NCI-H146 (cell line): ENCODE measurements at places on chromosomes 1 and 21.

- DNase-seq, result no peak
Measured at GRCh38 chr1:101520302-101520701, 283.5 kb downstream of the S1PR1 start.

DNA sequence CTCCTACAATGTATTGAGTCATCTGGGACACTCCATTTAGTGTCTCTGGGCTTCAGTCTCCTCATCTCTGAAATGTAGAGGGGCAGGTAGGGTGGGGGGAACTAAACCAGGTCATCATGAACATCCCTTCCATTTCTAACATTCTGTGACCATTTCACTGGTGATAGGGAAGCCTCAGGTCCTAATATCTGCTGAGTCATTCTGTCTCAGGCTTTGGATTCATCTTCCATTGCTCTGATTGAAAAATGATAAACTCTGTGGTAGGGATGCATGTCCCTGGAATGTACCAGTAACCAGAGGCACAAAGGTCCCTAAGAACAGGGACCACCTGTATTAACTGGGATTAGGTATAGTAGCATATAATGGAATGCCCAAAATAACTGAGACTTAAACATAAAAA lies 36.2 kb upstream of the LRRC52 start:
- DNase-seq, result no peak

GRCh38 chr1:226653311-226653921 lies 85.7 kb downstream of the ITPKB start:
- DNase-seq, result no peak

DNA sequence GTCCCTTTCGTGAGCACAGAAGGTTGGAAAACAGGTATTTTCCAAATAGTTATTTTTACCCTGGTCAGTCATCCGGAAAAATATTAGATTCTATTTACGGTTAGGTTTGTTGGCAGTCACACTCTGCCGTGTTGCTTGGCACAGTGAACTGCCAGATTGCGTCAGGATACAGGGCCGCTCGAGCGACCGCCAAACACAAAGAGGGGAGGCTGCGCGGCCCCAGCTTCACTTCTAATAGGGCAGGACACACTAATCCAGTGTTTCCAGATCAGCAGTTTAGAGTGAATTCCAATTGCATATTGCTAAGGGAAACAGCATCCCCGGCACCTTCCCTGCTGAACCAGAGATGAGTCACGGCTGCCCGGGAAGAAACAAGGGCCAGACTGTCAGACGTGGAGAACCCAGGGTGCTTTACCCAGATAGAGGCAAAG lies 22.9 kb downstream of the UMODL1 start:
- DNase-seq, result no peak

GRCh38 chr1:36366091-36366661 lies 19.5 kb downstream of the STK40 start:
- DNase-seq, result no peak

- no peak for DNase-seq
Measured at GRCh38 chr1:66312271-66312990, 221.5 kb upstream of the SGIP1 start.

GRCh38 chr1:207020709-207021107 lies 11.8 kb downstream of the C1orf116 start:
- DNase-seq, result no peak

GRCh38 chr1:116855773-116856201 lies 53.9 kb upstream of the PTGFRN start:
- peak; percentile 71 for DNase-seq

DNA sequence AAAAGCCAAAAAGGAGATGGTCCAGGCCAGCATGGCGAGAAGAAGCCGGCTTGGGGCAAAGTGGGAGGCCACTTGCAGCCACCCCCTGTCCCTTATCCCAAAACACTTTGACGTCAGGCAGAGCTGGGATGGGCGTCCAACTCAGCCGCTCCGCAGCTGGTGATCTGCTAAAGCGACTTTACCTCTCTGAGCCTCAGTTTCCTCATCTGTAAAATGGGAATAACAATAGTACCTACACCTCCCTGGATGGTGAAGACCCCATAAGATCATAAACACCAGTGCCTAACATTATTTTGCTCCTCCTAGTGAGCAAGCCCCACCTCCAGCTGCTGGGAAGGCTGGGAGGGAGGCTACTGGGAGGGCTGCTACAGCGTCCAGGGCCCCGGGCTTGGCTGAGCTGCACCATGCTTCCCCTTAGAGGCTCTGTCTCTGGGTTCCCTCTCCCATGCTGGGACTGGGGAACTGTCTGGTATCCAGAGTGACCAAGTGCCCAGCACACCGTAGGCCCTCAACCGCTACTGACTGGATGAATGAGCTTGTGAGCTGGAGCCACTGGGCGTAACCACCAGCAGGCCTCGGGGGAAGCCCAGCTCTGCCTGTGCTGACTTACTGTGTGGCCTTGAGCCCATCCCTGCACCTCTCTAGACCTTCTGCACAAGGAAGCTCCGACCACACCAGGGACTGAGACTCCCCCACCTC lies 18.3 kb downstream of the IFFO2 start:
- DNase-seq, result no peak

DNA sequence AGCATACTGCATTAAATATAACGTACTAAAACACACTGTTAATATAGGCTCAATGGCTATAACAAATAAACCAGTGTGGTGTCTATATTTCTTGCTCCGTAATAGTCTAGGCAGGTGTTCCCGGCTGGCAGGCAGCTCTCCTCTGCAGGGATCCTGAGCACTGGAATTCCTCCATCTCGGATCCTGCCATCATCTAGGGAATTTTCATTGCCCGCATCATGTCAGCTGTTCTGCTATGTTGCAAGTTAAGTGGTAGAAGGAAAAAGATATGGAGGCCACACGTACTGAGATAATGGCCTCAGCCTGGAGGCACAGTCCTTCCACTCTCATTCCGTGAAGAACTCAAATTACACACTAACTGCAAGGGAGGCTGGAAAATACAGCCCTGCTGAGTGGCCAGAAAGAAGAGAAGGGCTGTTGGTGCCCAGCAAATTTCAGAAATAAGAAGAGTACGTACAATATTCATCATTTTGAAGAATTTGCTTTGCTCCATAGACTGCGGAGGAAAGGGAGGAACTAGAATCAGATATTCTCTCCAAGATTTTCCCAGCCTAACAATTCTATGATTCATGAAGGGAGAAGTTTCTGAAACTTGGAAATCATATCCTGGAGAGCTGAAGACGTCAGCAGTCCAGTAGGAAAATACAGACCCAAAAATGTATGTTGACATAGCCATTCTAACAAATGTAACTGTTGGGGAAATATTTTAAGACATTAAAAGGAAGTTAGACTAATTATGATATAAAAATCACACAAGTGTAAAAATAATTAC lies 263.3 kb downstream of the MRPL39 start:
- DNase-seq, result no peak

DNA sequence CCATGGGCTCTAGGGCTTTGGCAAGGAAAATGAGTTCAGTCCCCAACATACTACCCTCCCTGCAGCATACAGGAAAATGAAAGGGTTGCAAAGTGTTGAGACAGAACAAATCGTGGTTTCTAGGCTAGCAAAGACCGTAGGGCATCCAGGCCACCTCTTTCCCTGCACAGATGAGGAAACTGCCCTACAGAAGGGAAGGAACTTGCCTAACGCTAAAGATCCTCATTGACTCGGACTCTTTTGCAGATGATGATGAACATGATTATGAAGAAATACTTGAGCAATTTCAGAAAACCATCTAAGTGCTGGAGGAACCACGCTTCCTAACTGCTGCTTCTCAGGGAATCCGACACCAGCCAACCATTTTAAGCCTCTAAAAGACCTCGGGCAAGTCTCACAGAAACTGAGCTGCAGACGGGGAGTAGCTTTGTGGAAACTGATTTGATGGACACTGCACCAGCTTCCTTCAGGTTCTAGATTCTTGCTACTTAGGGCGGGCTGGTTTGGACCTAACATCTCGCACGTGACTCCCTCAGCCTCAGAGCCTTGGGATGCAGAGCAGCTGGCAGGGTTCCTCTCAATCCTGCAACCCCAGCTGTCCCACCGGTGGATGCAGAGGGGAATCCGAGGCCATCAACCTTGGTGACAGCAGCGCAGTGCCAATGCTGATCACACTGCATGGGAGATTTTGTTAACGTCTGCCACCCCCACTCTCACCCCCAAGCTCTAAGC lies 13.4 kb downstream of the THEMIS2 start:
- no peak for DNase-seq

GRCh38 chr1:45787905-45788304 lies 15.5 kb upstream of the MAST2 start:
- DNase-seq, result no peak

DNA sequence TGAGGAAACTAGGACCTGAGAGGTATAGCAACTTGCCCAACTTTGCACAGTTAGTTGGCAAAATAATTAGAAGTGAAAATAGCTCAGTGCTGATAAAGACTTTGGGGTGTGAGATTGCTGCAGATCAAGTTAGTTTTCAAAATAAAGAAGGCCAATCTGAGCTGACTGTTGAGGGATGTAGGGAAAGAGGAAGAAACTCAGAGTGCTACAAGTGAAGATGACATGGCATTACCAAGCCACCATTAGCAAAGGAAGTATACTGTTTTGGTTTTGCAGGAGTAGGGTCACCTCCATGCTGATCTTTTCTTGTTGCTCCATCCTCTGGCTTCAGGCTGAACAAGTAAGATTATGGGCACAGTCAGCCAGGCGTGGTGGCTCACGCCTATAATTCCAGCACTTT lies 78.7 kb upstream of the ADAM30 start:
- no peak for DNase-seq

DNA sequence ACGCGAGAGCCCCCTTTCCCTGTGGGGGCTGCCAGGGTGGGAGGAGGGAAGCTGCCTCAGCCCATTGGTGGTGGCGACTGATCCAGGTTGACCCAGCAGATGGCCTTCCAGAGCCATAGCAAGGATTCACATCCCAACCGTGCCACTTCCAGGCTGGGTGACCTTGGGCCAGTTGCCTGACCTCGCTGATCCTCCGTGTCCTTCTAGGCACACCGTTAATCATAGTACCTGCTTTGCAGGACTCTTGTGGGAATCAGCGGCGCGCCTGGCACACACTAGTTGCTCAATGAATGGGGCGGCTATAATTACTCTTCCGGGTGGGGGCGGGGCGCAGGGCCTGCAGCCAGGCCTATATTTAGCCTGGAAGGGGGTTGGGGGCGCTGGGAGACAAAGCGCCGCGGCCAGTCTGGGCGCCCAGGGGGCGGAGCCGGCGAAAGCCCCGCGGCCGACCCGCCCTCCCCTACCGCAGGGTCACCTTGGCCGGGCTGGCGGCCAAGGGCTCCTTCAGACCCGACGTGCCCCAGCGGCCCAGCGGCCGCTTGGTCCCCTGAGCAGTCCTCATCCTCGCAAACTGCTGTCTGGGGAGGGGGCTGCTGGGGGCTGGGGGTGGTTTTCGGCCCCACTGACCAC lies 5.1 kb downstream of the HSPB7 start:
- peak; percentile 67 for DNase-seq

DNA sequence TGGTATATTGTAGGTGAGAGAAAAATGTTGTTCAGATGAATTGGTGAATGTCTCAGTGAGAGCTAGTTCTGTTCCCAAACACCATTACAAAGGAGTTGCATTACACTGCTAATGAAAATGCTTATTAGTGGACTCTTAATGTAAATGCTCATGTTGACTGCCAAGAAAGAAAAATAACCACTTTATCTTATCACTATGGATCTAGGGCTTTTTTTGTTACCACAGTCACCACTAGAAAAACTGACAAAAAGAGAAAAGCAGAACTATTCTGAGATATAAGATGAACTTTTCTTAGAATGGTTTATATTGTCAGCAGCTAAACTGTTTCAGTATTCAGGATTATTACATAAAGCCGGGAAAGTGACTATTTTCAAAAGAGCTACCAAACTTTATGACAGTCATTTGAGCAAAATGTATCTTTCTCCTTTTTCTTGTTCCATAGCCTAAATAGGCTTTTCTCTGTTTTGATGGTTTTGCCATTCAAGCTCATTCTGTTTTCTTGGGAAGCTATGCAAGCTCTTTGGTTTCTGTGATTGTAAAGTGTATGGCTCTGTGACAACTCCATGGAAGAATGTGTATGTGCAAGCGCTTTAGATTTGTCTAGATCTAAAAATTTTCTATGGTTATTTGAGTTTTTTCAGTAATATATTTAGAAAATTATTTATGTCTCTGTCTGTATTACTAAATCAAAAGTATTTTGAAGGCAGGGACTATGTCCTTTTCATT lies 64.2 kb upstream of the DPH5 start:
- no peak for DNase-seq

DNA sequence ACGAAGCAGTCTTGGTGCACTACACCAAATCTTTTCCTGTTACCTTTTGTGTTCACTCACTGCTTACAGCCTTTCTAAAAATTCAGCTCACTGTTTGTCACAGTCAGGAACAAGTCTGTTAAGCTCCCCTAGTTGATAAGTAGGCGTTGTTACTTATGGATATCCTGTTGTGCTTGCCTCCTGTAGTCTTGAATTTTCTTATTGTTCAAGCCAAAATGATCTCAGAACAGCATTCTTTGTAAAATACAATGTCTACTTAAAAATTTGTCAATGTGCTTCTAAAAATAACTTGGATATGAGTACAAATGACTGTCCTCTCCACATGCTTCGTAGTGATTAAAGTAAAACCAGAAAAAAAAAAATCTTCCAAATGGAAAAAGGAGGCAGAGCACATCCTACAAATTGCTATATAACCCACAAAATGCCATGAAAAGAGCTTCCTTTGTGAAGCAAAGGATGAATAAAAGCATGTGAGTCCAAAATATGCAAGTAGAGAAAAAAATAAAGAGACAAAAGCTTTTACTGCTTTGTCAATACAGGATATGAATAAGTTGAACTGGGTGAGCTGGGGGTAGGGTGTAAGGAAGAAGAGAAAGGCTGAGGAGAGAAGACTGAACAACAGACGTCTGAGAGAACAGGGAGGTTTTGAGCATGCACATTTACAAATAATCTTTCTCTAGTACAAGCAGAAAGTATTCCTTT lies 228.9 kb upstream of the ADGRL4 start:
- peak; percentile 5 for DNase-seq

DNA sequence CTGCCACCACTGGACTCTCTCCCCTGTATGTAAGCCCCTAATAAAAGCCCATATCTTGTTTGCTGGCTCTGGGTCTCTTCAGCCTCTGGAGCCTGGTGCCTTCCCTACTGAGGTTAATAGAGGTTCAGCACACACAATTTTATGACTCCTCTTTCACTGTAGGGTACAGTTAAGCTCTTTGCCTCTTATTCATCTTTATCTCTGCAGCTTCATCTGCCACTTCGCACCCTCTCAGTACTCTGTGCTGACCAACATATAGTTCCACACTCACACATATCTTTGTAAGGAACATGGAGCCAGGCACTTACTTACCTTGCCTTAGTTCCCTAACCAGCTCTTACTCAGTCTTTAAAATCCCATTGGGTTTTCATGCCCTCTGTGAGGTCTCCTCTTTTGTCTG lies 4.5 kb downstream of the BTBD8 start:
- no peak for DNase-seq
